Endodermal cell (in vitro differentiated cells): ENCODE measurements at places on chromosomes 7 and 10.

DNA sequence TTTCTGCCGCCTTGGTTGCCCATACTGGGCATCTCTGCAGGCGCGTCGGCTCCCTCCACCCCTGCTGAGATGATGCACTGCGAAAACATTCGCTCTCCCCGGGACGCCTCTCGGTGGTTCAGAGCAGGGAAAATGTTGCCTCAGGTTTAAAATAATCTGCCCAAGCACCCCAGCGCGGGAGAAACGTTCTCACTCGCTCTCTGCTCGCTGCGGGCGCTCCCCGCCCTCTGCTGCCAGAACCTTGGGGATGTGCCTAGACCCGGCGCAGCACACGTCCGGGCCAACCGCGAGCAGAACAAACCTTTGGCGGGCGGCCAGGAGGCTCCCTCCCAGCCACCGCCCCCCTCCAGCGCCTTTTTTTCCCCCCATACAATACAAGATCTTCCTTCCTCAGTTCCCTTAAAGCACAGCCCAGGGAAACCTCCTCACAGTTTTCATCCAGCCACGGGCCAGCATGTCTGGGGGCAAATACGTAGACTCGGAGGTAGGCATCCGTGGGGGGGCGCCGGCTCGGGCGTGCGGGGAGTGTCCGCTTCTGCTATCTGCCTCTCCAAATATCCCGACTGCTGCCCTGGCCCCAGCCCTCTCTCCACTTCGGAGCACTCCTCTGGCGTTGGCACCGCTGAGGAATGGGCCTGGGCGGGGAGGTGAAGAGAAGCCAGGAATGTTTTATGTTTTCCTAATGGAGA, at the start of gene CAV1:
TSS of gene CAV1 (plus strand) at position 428 of the 689 bp plus-strand sequence. CDS start at position 455, 27 bp downstream.
- peak; percentile 93 for DNase-seq

- DNase-seq: peak; percentile 58
These were observed 123.9 kb upstream of the FRMD4A start for GRCh38 chr10:14454629-14455028.

DNA sequence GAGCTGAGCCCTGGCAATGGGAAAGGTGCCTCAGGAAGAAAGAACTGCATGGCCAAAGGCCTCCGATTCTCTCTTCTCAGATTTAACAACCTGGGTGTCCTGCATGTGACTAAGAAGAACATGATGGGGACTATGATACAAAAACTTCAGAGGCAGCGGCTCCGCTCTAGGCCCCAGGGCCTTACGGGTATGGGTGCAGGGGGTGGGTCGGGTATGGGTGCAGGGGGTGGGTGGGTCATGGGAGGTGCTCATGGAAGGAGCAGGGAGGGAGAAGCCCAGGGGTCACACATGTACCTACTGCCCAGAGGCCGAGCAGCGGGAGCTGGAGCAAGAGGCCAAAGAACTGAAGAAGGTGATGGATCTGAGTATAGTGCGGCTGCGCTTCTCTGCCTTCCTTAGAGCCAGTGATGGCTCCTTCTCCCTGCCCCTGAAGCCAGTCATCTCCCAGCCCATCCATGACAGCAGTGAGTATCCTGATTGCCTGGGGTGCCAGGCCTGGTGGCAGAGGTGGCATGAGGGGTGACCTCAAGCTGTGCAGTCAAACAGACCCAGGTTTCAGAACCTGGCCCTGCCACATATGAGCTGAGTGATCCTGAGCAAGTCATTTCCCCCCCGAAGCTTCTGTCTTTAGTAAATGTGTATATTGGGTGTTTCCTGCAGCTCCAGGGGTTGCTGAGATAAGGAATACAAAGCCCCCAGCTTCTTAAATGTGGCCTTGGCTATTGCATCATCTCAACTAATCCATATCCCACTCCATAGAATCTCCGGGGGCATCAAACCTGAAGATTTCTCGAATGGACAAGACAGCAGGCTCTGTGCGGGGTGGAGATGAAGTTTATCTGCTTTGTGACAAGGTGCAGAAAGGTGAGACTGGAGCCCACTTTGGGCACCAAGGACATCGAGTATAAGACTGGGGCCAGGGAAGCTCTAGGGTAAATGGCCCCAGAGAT, 2.0 kb downstream of the NFKB2 start:
- no peak for DNase-seq

GRCh38 chr7:80643336-80643915, 5.0 kb downstream of the CD36 start:
- DNase-seq: no peak

DNA sequence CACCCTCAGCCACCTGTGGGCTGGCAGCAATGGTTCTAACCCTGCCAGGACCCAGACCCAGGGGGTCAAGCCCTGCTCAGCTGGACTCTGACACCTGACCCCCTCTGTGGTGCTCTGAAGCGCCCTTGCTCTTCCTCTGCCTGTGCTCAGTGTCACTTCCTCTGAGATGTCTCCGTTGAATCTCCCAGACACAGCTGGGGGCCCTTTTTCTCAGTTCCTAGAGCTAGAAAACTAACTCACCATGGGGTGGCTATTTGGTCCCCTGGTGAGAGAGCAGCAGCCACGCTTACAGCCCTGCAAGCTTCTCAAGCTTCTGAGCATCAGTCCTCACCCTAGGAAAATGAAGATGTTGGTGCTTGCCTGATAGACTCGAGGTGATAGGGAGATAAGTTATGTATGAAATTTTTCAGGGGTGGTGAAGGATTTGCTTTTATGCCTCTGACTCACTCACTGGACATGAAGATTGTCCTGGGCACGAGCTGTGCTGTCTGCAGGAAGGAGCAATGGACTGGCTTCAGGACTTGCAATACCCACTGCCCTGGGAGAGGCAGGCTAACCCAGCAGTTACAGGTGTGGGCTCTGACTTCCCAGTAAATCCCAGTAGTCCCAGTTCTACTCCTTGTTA, 29.6 kb downstream of the COL13A1 start:
- DNase-seq: no peak
